NCI-H774 (cell line): ENCODE measurements at places on chromosomes 7 and 10.
A peak's percentile ranks its signal among the peaks of the same experiment; 100 is the strongest.

- DNase-seq, result no peak
These were observed 33.2 kb downstream of the ACBD5 start for GRCh38 chr10:27207350-27207749.

DNA sequence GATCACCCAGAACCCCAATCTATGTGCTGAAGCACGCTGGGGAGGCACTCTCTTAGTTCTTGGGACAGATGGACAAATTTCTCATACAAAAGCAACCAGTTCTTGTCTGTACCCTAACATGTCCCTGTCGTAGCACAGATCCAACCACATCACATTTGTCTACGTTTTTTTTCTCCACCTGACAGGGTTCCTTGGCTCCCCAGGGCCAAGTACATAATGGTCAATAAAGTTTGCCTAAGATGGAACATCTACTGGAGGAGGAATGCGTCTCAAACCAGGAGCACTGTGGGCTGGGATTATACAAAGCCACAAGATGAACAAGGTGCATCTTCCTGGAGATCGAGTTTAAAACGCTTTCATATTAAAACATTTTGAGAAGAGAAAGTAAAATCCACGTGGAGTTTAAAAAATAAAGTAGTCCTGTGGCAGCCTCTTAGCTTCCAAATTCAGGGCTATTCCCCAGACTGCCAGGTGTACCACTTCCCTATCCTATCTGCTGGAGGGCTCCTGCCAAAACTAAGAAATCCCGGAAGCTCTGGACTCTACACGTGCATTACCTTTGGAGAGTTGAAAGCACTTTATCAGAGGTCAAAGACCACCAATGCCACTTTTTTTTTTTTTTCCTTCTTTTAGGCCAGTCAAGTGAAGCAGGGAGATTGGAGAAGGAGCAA lies 1.4 kb downstream of the TMEM243 start:
- DNase-seq, result no peak

- DNase-seq, result peak; percentile 81
These were observed 12.8 kb downstream of the CDHR3 start for GRCh38 chr7:105975770-105976417.

- DNase-seq, result no peak
These were observed 3.4 kb upstream of the CHST12 start for GRCh38 chr7:2399848-2400587.

GRCh38 chr7:11775401-11775800 lies 56.6 kb downstream of the THSD7A start:
- no peak for DNase-seq

DNA sequence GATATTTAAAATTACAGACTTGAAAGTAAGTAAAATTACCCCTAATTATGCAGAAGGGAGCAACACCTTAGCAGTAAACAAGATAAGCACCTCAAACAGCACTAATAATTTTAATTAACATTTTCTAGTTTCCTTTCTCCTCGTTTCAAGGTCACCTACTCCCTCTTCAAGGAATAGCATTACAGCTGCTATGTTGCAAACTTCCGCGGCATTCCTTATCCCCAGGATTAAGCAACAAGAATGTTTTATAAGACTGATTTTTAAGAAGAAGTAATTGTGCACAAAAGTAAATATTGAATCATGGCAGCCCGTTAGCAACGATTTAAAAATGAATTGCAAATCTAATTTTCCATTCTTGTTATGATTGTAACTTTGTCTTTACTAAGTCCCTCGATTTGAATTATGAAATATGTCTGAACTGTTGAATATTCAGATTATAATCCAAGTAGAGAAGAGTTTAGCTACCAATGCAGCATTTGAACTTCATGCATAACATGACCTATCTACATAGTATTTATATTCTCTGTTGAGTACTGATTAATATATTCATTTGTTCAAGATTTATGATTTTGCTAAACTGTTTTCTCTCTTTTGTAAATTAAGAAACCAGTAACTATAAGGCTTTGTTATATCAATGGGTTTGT lies 593.5 kb upstream of the MGMT start:
- DNase-seq, result no peak

GRCh38 chr7:16708980-16709379 lies 44.6 kb upstream of the TSPAN13 start:
- DNase-seq, result no peak

DNA sequence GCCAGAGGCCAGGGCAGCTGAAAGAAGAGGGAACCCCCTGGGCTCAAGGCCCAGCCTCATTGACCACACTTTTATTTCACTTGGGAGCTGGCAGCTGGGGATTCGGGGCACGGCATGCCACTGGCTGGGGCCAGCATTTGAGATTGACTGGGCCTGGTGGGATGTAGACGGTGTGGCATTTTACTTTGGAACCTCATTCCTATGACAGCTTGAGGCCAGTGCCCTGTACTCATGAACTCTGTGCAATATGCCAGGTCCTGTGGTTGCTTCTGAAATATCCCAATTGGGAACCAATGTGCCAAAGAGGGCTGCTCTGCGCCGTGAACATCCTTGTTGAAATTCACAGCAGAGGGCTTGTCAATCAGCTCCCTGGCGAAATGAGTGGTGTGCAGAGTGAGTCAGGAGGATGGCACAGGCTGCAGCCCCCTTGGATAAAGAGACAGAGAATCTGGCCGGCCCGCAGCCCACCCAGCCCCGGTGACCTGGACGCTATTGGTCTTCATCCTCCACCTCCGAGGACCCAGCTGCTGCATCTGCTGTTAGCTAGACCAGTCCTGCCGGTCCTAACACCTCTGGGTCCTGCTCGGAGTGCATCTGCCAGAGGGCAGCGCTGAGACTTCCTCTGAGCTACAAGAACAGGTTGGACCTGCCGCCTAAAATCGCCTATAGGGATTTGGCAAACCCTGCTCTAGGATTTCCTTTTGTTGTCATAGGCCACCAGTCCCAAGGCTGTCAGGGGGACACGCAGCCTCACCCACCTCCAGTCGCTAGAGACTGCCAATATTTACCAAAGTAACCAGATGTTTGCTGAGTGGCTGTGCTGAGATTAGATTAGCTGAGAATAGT lies 58.0 kb downstream of the PRKAG2 start:
- no peak for DNase-seq

DNA sequence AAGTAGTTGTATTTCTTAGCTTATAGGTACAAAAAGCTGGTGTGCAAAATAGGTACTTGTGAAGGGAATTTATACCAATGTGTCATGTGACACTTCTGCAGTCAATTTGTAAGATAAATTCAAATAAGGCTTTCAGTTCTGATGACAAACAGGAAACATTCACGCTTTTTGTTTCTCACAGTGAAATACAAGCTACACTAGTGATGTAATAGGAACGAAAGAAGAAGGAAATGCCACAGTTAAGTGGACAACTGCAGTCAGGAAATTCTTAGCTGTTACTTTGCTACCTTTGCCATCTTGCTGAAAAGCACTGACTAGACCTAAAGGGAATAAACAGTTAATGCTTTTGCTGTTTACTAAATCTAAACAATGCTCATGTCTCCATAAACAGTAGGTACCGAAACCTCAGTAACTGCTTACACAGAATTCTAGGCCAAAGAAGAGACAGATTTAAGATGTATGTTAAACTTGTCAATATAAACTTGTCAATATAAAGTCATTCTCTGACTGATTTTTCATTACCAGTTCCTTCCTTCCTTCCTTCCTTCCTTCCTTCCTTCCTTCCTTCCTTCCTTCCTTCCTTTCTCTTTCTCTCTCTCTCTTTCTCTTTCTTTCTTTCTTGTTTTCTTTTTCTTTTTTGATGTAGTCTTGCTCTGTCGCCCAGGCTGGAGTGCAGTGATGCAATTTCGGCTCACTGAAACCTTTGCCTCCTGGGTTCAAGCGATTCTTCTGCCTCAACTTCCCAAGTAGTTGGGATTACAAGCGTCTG lies 10.1 kb downstream of the OTUD1 start:
- no peak for DNase-seq

GRCh38 chr7:70856901-70857630 lies 274.9 kb upstream of the GALNT17 start:
- DNase-seq, result peak; percentile 73

DNA sequence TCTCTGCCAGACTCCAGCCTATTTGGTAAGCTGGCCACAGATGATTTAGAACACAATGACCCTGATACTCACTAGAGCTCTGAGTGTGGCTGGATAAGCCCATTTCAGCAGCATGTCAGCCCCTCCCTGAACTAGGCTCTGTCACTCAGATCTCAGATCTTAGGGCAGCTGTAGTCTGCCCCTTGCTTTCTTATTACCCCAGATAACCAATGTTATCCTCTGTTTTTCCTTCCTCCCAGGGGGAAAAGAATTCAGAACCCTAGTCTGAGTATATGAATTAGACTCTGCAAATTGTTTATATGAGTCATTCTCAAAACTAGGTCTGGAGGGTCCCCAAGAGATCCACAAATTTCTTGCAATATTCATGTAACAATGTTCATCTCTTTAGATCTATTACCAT lies 286.2 kb downstream of the KCNMA1 start:
- DNase-seq, result no peak

- DNase-seq, result no peak
These were observed 62.5 kb downstream of the MKI67 start for GRCh38 chr10:128063736-128064107.

GRCh38 chr10:1957057-1957456 lies 219.7 kb upstream of the ADARB2 start:
- DNase-seq, result no peak

DNA sequence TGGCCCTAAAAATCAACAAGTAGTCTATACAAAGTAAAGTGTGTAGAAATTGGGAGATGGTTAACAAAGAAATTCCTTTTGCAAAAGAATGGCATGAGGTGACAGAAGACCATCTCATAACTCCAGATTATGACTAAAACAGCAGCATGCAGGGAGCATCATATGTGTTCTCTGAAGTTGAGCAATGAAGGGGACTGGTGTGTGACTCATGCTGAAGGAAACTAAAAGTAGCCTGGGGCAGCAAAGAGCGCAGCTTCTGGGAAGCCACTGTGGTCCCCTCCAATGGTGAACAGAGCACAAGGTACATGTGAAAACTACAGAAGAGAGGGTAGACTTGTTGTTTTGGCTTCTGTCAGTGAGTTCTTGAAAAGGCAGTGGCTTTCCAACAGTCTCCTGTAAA lies 133.4 kb downstream of the MACC1 start:
- no peak for DNase-seq

GRCh38 chr7:137791930-137792329 lies 54.8 kb downstream of the DGKI start:
- DNase-seq, result no peak

GRCh38 chr7:6442114-6442513 lies 5.6 kb downstream of the DAGLB start:
- no peak for DNase-seq

DNA sequence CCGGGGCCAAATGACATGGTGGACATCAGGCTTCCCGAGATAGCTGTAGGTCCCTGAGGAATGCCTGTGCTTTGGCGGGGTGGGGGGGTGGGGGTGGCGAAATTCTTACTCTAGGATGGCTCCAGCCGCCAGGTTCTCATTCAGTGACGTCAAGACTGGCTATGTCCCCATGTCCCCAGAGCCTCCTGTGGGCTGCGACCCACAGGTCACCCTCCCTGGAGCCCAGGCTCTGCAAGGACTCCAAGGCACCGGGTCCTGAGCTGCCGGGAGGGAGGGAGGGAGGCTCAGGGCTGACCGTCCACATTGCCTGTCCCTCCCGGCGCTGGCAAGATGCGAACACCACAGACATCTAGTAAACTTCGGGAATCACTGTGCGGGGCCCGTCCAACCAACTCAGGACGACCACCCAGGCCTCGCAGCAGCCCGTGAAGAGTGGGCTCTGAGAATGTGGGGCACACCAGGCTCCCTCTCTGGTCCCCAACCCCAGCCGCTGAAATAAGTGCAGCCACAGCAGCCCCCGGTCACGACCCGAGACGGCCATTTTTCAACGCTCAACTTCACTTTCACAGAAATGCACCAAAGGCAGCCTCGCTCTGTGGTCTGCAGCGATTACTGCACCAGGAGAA lies 12.6 kb downstream of the GPR146 start:
- no peak for DNase-seq

- DNase-seq, result no peak
These were observed 38.1 kb downstream of the EXOC6 start for GRCh38 chr10:92886334-92886961.

- no peak for DNase-seq
These were observed 254.1 kb downstream of the RELN start for GRCh38 chr7:103735377-103735776.

DNA sequence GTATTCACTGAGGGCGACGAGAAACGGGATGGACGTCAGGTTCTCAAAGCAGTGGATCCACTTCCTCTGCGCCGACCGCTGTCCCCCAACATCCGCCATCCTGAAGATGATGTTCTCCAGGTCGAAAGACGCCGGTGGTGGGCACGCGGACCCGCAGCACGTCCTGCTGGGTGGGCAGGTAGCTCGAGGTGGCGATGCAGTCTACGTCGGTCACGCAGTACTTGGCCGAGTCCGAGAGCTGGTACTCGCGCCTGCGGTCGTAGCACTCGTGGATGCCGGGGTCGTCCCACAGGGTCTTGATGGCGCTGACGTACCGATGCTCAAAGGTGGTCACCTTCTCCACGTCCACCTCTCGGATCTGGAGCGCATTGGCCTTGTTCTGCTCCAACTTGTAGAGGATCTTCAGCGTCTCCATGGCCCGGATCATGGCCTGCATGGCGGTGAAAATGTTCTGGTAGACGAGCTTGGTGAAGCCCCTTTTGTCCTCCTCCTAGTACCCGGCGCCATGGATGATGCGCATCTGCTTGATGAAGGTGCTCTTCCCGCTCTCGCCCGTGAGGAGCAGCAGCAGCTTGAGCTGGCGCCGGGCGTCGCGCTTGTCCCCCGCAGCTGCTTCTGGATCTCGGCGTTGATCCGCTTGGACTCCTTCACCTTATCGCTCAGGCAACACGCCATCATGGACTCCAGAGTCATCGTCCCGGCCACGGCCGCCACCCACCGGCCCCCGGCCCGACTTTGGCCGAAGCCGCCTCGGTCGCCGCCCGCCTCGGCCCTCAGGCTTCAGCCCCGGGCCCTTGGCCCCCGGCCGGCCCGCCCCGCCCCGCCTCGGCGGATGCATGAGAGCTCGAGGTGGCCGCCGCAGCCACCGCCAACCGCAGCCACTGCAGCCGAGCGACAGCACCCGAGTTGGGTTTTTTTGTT lies 122.9 kb upstream of the KCTD7 start:
- DNase-seq, result peak; percentile 31

GRCh38 chr10:95525033-95525418 lies 36.1 kb downstream of the SORBS1 start:
- no peak for DNase-seq

GRCh38 chr7:130912082-130912861 lies 178.3 kb upstream of the KLF14 start:
- no peak for DNase-seq

DNA sequence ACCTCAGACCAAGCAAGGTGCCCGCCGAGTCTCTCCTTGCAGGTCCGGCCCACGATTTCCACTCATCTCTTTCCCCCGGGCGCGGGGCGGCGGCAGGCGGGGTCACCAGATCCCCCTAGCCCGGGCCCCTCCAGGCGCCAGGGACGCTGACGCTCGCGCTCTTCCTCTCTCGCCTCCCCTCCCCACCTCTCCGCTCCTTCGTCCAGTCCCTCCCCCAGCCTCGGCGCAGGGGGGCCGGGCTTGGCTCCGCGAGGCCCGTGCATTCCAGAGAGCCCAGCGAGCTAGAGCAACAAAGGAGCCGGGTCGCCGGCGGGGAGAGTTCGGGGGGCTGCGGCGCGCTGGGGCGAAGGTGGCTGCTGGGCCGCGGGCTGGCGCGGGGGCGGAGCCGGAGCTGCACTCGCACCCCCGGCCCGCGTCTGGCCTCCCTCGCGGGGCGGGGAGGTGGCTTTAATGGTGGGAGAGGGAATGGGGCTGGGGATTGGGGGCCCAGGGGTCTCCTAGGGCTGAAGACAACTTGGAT lies at the start of gene SMO:
Gene SMO, plus strand, starts transcription at position 262 of the 520 bp plus-strand sequence. CDS start 519 bp downstream, outside the sequence.
- no peak for DNase-seq
